ENCODE measurements at places on chromosomes 3 and 15. TPM values are rescaled to one million over a fixed set of nuclear protein-coding genes. Genes with fewer than 3 reads are reported as not detected.

Gene C3orf49
- 0.55 TPM for polyA plus RNA-seq

Gene LDHAL6B
- 0.14 TPM for polyA plus RNA-seq

Gene GOLGA8A
- polyA plus RNA-seq = 55.3 TPM

Gene CD200R1L
- not detected for polyA plus RNA-seq

Gene TMA7
- polyA plus RNA-seq = 281 TPM

Gene IGSF11
- 4.2 TPM for polyA plus RNA-seq

Gene SKOR1
- 0.43 TPM for polyA plus RNA-seq

Gene NUP210
- 6.5 TPM for polyA plus RNA-seq

Gene CFAP161
- 0.52 TPM for polyA plus RNA-seq

Gene SERPINI2
- polyA plus RNA-seq = 2.5 TPM

Gene MINAR1
- polyA plus RNA-seq = 1.1 TPM

Gene TMEM207
- polyA plus RNA-seq = 20.7 TPM

Gene TF
- 7.8 TPM for polyA plus RNA-seq

- peak; percentile 27 for DNase-seq
These were observed 214.5 kb downstream of the ZIC4 start for GRCh38 chr3:147191795-147192385.

GRCh38 chr3:105811518-105812193 lies 57.2 kb downstream of the CBLB start:
- no peak for DNase-seq

DNA sequence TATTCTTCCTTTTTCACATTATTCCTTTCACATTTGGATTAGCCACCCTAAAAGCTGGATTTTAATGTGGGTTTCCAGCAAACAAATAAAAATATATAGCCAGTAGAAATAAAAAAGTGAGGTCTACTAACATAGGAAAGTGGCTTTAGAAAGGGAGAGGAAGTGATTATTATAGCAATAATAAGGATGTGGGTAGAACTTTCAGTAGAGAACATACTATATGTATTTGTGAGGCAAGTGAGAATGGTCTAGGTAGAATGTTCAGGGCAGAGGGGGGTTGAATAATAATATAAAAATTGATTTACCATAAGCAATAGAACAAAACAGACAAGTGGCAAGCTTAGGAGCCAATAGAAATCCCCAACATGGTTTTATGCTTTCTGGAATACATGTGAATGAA lies 88.6 kb downstream of the NR1I2 start:
- no peak for DNase-seq

- no peak for DNase-seq
These were observed 55.8 kb downstream of the ADCY5 start for GRCh38 chr3:123392871-123393620.

DNA sequence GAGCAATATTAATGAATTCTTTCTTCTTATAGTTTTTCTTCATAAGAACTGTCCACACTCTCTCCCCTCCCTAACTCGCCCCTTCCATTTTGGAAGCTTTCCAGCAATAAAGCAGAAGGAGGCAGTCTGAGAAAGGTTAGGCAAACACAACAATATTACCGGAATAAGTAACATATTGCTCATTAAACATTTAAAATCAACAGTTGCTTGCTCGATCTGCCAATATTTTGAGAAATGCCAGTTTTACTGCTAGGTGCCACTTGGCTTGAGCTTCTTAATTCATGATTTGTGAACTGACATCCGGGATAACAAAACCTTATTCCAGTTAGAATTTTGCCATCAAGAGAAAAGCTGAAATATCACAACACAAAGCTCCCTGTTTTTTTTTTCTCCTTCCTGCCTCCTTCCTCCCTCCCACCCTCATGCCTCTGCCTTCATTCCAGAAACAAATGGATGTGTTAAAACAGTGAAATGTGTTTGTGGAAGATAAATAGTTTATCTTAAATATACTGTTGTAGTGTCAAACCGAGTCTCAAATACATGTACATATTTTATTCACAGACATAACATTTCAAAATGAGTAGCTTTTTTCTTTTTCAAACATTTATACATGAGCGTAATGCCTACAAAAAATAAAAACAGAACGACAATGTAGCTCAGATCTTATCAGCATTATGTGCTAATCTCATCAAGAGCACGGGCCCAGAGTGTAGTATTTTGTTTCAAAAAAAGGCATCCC lies 253.7 kb downstream of the GAP43 start:
- DNase-seq = no peak

DNA sequence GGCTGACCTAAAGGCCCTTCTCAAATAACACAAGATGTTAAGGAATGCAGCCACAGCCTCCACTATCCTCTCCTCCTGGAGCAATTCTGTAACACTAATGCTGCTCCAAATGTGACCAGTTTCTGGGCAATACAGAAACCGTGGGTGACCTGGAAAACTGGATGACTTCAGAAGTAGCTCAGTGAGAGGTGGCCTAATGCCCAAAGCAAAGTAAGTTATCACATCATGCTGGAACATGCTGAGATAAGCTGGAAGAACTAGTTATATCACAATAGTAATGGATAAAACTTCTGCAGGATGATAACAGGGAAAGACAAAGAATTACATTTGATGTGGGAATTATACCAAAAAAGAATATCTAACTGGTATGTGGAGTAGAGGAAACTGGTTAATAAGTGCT lies 72.0 kb downstream of the DHX30 start:
- DNase-seq = no peak

- no peak for DNase-seq
These were observed 21.4 kb downstream of the EIF4E3 start for GRCh38 chr3:71703797-71704196.

GRCh38 chr15:78004919-78005634 lies 72.4 kb downstream of the TBC1D2B start:
- DNase-seq = no peak

GRCh38 chr15:84772467-84772866 lies 24.1 kb downstream of the ZNF592 start:
- no peak for DNase-seq

DNA sequence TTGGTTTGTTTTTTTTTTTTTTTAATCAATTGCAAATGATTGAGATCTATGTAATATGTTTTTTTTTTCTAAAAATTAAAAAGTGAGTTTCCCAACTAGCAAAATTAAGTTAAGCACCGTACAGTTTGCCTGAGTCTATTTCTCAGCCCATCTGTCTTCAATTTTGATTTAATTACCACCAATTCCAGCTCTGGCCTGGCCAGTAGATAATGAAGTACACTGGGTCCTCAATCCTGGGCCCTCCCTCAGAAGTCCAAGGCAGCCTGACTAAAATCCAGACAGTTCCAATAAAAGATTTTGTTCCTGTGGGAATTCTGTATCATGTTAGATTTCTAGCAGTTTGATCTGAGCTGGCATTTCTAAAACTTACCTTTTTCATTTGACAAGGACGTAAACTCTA lies 887.2 kb downstream of the NAALADL2 start:
- DNase-seq = no peak

- DNase-seq = no peak
These were observed 36.3 kb upstream of the FAM107A start for GRCh38 chr3:58613236-58614132.

DNA sequence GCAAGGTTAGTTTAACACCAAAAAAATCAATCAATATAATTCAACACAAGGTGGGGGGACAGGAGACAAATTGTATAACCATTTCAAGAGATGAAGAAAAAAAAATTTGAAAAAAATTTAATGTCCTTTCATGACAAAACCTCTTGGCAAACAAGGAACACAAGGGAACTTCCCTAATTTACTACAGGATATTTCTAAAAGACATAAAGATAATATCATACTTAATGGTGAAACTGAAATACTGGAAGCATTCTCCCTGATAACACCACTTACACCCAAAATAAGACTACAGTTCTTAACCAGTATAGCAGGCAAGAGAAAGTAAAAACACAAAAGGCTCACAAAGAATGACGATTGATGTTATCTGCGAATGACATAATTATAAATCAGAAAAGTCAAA lies 44.7 kb downstream of the IFT57 start:
- DNase-seq = no peak

GRCh38 chr3:88149101-88149508 lies 654 bp upstream of the C3orf38 start:
- no peak for DNase-seq

DNA sequence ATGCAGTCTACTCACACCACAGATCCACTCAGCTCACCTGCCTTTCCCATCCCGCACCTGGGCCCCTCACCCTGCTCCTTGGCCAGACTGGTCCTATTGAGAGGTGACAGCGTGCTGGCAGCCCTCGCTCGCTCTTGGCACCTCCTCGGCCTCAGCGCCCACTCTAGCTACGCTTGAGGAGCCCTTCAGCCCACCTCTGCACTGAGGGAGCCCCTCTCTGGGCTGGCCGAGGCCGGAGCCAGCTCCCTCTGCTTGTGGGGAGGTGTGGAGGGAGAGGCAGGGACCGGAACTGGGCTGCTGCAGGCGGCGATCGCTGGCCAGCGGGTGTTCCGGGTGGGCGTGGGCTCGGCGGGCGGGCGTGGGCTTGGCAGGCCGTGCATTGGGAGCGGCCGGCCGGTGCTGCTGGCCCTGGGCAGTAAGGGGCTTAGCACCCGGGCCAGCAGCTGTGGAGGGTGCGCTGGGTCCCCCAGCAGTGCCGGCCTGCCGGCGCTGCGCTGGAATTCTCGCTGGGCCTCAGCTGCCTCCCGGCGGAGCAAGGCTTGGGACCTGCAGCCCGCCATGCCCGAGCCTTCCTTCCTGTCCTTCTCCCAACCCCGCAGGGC lies 45.5 kb upstream of the USP3 start:
- DNase-seq = no peak

- DNase-seq = no peak
These were observed 17.2 kb upstream of the TCAIM start for GRCh38 chr3:44321335-44321734.

DNA sequence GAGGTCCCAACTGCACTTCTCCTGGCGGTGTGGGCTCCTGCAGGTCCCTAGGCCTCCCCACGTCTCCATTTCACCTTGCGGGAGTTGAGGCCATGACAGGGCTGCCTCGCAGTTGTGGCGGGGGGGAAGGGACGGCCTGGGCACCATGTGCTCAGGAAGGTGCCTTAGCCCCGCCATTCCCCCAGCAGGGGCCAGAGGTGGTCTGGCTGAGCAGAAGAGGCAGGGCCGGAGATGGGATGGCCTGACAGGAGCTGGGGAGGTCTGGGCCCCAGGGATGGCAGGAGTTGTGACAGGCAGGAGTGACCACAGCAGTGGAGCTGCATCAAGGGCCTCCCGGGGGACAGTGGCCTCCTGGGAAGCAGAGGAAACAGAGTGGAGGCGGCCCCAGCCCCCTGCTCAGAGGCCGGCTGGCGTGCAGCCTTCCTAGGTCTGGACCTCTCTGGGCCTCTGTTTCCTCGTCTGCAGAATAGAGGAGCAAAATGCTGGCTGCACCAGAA lies 18.7 kb upstream of the KLF15 start:
- no peak for DNase-seq

- DNase-seq = no peak
These were observed 16.2 kb downstream of the MBNL1 start for GRCh38 chr3:152284906-152285305.

DNA sequence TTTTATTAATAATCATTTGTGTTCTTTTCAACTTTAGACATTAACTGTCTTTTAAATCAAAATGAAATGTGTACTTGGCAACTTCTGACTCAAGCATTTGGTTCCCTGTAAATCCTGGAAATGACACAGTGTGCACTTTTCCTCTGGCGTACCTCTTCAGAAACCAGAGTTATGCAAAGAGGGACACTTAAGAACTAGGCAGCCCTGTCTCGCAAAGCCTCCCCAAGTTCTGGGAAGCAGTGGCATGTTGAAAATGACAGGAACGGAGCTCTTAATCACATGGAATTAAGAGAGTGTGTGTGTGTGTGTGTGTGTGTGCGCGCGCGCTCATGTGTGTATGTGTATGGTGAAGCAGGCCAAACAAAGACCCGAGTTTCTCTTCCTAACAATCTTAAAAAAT lies 707.4 kb downstream of the MECOM start:
- no peak for DNase-seq

GRCh38 chr15:85324202-85324601 lies 56.2 kb upstream of the AKAP13 start:
- no peak for DNase-seq

DNA sequence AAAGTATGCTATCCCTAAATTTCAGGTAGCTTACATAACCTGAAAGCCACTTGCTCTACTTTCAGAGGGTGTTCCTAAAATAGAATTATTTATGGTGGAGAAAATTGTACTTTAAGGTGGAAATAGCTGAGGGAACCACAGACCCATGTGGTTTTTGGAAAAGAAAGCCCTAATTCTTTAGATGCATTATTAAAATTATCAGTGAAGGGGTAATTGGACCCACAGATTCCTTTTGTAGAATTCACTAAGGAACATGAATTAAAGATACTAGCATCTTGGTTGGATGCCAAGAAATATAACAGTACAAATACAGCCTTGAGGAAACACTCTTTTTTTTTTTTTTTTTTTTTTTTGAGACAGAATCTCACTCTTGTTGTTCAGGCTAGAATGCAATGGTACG lies 37.8 kb downstream of the DPPA2 start:
- DNase-seq = no peak

DNA sequence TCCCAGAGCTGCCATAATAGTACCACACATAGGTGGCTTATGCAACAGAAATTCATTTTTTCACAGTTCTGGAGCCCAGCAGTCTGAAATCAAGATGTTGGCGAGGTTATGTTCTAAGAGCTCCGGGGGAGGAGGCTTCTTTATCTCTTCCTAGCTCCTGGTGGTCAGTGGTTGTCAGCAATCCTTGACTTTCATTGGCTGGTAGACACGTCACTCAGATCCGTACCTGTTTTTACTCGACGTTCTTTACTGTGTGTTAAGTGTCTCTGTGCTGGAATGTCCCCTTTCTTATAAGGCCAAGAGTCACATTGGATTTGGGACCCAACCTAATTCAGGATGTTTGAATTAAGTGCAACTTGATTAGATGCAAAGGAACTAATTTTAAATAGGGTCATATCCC lies 218.5 kb upstream of the CNTN3 start:
- DNase-seq = no peak

DNA sequence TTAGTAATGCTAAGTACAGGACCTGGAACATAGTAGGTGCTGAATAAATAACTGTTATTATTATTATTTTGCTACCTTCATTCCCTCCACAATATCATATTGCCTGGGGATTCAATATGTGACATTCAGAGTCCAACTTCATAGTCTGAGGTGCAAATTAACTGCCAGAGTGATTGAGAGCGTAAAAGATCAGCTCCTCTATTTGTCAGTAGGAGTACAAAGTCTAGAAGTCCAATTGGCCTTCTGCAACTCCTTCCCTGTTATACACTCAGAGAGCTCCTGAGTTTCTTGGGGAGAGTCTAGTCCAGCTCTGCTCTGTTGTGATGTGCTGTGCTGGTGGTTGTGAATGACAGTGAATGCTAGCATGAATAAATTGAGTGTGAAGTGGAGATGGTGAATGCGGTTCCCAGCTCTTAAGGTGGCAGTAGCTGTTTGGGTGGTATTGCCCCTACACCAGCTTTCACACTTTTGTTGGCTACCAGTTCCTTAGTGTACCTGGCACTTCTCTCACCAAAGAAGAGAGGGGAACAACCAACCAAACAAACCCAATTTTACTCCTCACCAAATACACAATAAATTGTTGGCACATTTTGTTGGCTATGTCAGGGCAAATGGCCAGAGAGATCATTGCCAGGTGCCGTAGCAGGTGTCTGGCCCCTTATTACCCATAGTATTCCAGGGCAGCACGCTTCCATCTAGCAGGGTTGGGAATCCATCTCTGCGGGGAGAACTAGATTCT lies 270.1 kb upstream of the TBL1XR1 start:
- no peak for DNase-seq

- no peak for DNase-seq
These were observed 68.8 kb downstream of the VGLL3 start for GRCh38 chr3:86921971-86922680.

- DNase-seq = no peak
These were observed 29.5 kb downstream of the GALNT15 start for GRCh38 chr3:16203671-16204629.

- DNase-seq = no peak
These were observed 121.9 kb downstream of the MBNL1 start for GRCh38 chr3:152390647-152391046.
